ENCODE measurements at places on chromosomes 1 and 21.

DNA sequence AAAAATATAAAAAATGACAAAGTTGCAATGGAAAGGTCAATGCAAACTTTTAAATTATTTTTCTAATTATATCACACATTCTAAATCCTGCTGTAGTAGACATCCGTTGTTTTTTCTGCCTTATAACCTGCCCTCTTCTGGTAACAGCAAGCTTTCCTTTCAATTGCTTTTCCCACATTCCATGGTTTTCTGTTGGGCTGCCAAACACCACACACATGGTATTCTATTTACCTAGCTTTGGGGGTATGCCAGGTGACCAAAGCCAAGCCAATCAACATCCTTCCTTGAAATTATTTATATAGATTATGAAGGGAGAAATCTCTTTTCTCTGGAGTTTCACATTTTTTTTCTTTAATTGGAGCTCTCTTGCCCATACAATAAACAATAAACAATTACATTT, 3.4 kb upstream of the LAMC1 start:
- no peak for DNase-seq

DNA sequence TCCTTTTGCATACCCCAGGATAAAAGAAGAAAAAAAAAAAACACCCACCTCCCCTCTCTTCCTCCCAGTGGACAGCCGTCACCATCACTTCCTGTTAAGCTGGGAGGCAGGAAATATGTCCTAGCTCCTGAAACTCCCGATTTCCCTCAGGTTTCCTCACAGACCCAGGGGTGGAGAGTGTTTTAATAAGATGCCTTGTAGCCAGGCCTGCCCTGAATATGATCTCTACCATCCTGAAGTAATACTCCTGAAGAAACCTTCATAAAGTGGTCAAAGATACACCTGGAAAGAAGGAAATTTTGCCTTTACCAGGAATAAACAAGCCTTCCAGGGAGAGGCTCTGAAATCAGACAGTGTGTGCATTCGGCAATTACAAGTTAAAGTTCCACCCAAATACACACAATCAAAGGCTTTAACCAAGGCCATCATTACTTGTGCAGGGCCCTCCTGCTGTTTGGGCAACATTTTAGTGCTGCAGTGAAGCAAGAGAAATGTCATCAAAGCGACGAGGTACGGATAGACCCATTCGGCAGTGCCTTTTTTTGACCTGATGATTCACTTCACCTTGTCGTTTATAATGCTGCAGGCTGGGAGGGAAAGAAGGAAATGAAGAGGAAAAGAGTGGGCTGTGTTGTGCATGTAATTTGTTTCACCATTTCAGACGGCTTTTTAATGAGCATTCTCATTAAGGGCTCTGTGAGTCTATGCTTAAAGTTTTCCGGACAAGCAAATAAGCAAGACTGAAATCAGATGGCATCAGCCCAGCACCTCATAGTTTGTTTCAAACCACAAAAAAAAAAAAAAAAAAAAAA, 41.0 kb upstream of the RASAL2 start:
- DNase-seq: no peak

- no peak for DNase-seq
Measured at GRCh38 chr1:218624052-218624451, 278.9 kb downstream of the TGFB2 start.

GRCh38 chr1:25666460-25666859, 49.9 kb downstream of the MAN1C1 start:
- DNase-seq: no peak

- DNase-seq: peak; percentile 16
Measured at GRCh38 chr1:245652660-245653427, 498.1 kb downstream of the KIF26B start.

GRCh38 chr21:37631319-37632117, 264.9 kb downstream of the DYRK1A start:
- no peak for DNase-seq

DNA sequence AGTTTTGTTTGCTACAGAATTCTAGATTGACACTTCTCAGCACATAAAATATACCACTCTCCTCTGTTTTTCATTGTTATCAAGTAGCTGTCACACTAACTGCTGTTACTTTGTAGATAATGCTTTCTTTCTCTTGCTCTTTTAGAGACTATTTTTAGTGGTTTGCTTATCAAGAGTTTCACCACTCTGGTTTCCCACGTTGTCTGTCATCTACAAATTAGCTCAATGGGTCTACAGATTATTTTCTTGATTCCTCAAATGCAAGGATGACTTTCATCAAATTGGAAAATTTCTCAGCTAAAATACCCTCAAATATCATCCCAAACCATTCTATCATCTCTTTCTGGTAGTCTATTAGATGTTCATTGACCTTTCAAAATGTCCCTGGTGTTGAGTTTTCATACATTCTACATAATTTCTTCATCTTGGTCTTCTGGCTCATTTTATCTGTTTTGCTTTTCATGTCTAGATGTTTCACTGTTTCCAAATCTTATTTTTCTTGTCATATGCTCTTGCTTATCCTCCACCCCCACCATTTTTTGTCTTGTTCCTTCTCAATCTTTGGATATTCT, 122.5 kb downstream of the TRIM33 start:
- DNase-seq: no peak

DNA sequence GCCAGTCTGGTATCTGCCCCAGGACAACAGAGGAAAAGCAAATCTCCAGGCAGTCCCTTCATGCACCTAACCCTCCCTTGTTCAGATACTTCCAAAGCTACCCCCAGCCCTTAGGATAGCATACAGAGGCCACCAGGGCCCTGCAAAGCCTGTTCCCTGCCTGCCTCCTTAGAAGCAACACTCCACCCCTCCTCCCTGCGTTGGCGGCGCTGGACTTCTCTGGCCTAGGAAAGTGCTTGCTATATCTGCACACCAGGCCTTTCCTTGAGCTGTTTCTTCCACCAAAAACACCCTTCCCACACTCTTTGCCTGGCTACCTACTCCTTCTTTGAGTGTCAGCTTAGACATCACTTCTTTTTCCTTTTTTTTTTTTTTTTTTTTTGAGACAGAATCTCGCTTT, 61.3 kb downstream of the GRIK3 start:
- DNase-seq: no peak

GRCh38 chr1:84988588-84988987, 8.3 kb downstream of the MCOLN2 start:
- no peak for DNase-seq

- DNase-seq: no peak
Measured at GRCh38 chr1:105664495-105664894, 1392.0 kb upstream of the PRMT6 start.

GRCh38 chr1:12485231-12486058, 132.6 kb downstream of the DHRS3 start:
- no peak for DNase-seq

DNA sequence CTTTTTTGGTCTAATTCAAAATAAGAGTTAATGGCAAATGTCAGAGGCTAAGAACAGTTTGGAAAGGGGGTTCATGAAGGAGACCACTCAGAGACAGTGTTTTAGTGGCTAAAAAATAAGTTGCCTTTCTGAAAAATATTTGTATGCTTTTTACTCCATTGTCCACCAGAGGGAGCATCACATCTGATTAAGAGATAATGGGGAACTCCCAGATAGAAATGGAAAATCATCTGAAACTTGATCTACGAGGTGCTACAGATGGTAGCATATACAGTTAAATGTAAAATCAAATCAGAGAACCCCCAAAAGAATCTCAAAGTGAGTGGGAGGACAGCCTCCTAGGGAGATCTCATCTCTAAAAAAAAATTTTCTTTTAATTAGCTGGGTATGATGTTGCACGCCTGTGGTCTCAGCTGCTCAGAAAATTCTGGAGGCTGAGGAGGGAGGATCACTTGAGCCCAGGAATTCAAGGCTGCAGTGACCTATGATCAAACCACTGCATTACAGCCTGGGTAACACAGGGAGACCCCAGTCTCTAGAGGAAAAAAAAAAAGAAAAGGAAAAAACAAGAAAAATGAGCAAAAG, 9.7 kb downstream of the SMYD3 start:
- DNase-seq: peak; percentile 65

- DNase-seq: no peak
Measured at GRCh38 chr21:34536311-34536710, 24.3 kb upstream of the KCNE1 start.

DNA sequence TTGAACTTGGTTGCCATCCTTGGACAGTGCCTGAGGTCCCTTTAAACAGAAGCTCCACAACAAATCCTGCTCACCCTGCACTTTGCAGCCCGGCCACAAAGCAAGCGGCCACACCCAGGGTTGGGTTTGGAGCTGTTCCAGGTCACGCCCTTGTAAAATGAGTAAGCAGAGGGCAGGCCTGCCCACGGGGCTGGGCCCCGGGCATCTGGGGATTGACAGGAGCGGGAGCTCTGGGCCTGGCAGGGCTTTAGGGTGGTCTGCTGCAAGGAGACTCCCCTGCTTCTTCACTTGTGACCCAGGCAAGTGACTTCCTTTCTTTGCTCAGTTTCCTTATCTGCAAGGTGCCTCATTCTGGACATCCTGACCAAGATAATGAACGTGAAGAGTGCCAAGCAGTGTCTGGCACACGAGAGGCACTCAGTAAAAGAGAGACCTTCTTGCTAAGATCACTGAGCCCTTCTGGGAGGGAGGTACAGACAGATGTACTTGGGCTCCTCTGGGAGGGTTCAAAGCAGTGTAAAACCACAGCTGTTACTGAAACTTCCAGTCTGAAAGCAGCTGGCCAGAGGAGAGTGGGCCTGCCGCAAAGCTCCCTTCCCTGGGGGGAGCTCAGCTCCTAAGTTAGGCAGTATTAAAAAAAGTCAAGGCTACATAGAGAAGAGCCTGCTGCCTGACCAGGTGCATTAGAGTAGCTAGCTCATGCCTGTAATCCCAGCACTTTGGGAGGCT, 2.6 kb downstream of the E2F2 start:
- DNase-seq: no peak

- DNase-seq: no peak
Measured at GRCh38 chr1:173853074-173853473, 14.7 kb downstream of the GAS5 start.

DNA sequence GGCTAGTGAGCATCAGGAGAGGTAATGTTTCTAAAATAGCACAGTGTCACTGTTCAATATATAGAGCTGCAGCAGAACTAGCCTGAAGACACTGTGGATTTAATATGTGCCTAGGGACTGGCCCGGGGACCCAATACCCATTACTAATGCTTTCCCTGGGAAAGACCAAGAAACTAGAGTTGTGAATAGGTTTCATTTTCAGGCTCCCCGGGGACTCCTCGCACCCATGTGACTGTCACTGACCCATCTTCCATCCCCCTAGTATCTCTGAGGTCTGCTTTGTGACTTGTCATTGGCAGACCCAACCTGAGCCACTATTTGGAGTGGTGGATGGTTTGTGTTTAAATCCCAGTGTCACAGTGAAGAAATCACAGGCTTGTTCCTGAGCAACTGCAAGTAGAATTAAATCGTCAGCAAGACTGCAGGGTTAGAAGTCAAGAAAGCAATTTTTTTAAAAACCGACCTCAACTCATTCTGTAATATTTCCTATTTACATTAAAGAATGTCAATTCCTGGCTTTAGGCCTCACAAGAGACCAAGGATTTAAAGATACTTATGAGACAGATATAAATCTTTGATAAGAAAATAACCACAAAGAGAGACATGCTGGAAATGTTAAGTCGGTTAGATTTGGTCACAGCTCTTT, 130.0 kb upstream of the TNR start:
- DNase-seq: no peak

DNA sequence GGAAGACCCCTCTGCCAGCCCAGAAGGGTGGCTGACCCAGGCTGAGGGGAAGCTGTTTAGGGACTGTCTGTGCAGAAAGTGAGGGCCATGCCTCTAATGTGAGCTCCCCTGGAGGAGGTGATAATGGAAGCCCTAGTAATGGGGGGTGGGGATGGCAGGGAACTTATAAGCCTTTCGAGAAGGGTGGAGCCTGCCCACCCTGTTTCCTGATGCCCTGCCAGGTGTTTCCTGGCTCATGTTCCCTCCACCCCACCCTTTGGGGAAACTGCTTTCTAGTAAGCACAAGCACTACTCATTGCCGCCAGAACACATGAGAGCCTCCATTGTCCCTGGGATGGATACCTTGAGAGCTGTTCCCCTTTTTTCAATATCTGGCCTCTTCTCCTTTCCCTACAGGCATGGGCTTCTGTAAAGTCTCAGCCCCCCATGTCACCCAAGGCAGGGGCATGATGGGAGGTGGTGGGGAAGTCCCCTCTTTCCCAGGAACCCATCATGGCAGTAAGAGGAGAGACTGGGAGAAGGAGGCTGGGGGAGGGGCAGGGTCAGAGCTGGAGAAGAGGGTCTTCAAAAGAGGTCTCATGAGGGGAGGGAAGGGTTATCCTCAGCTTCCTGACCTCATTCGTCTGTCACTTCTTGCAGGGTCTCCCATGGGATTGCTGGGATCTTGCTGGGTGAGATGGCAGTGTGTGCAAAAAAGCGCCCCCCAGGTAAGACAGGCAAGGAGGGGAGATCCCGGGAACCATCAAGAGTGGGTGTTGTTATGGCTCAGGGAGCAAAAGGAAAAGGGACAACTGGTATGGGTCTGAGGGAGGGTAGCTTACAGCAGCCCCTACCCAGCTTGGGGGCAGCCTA, 2.4 kb downstream of the ATP8B2 start:
- no peak for DNase-seq

DNA sequence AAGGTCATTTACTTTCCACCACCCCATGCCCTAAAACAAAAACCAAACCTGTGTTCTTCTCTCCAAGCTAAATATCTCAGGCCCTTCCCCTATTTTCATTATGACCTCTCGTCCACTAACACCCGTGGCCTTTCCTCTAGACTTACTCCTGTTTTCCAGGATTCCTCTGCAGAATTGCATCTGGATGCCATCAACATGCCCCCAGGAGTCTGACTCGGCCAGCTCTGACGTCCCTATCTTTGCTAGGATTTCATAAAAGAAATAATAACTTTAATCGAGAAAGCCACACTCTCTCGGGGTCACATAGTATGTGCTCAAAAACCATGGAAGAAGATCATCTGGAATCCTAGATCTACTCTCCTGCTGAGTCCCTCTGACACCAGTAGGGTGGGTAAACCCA, 13.5 kb downstream of the FAM89A start:
- no peak for DNase-seq

DNA sequence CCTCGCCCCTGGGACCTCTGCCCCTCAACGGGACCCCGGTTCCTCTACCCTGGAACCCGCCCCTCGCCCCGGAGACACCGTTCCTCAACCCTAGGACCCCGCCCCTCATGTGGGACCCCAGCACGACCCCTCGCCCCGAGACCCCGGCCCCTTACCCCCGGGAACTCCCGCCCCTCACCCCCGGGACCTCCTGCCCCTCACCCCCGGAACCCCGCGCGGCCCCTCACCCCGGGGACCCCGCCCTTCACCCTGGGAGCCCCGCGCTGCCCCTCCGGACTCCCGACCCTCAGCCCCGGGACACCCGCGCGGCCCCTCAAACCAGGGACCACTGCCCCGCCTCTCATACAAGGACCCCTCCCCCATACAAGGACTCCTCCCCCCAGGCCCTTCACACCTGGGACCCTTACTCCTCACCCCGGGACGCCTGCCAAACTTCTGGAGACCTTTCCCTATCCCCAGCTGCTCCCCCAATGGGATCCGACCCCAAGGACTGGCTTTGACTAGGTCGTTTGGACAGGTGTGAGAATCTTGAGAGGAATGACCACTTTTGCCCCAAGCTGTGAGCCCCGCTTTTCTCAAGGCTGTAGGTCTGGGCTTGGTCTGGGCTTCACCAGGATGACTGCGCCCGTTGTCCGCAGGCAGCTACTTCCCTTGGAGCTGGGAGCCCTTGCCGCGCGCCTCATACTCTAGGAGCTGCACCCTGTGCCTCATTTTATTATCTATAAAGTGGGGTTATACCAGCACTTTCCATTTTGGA, 843 bp downstream of the DIP2A start:
- DNase-seq: no peak

GRCh38 chr1:168801032-168801745, 72.2 kb upstream of the DPT start:
- no peak for DNase-seq

- no peak for DNase-seq
Measured at GRCh38 chr21:45868488-45868887, 113.1 kb upstream of the COL6A1 start.

Data from globus pallidus (tissue), 1 donor.